OCI-M1 (cell line): ENCODE measurements at places on chromosomes 16 and 17.

GRCh38 chr16:56828647-56829046 lies 36.4 kb upstream of the SLC12A3 start:
- no peak for DNase-seq

- DNase-seq, result no peak
Measured at GRCh38 chr17:44941712-44942331, 5.8 kb downstream of the KIF18B start.

DNA sequence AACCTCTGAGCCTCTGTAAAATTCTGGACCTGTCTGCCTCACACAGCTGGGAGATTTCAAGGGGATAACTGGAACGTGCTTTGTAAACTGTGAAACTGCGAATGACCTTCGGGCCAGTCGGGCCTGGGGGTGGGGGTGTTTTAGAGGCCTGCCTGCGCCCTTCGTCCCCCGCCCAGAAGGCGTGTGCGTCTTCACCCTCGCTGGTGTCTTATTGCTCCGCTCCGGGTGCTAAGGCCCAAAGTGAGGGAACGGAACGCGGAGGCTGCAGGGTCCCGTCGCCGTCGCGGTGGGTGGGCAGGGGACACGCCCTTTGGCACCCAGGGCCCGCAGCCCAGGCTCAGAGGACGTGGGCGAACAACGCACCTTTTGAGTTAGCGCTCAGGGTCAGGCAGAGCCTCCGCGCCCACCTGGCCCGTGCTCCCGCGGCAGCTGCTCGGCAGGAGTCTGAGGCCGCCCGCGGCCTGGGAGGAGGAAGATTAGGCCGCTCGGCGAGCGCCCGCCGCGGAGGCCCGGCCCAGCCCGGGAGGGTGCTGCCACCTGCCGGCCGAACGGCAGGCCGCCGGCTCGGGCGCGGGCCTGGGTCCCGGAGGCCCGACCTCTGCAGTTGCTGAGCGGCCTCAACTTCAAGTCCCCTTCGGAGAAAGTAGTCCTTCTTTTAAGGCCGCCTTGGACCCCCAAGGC lies 29.7 kb downstream of the DCAKD start:
- peak; percentile 75 for DNase-seq

DNA sequence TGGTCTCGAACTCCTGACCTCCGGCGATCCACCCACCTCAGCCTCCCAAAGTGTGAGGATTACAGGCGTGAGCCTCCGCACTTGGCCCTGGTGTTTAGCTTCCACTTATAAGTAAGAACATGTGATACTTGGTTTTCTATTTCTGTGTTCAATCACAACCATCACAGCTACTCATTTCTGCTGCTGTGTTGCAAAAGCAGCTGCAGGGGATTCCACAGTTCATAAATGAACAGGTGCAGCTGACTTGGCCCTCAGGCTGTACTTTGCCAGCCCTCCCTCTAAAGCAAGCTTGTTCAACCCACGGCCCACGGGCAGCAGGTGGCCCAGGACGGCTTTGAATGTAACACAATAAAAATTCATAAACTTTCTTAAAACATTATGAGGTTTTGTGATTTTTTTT lies 79.2 kb downstream of the SLC39A11 start:
- no peak for DNase-seq

GRCh38 chr17:45130681-45131615 lies 1.4 kb downstream of the PLCD3 start:
- DNase-seq, result no peak

- DNase-seq, result no peak
Measured at GRCh38 chr16:74825941-74826340, 51.3 kb upstream of the FA2H start.

DNA sequence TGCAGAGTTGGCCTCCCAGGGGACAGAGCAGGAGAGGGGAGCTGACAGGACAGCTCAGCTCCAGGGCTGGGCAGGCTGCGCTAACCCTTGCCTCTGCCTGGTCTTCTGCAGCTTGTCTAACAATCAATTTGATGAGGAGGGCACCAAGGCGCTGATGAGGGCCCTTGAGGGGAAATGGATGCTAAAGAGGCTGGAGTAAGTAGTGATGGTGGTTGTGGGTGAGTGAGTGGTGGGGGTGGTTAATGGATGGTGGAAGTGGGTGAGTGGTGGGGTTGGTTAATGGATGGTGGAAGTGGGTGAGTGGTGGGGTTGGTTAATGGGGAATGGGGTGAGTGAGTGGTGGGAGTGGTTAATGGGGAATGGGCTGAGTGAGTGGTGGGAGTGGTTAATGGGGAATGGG lies 22.0 kb upstream of the CPNE2 start:
- no peak for DNase-seq

GRCh38 chr16:83205896-83206295 lies 579.1 kb downstream of the CDH13 start:
- no peak for DNase-seq

GRCh38 chr17:61761827-61762226 lies 101.5 kb downstream of the BRIP1 start:
- no peak for DNase-seq

GRCh38 chr16:62157544-62157943 lies 121.3 kb upstream of the CDH8 start:
- DNase-seq, result no peak

DNA sequence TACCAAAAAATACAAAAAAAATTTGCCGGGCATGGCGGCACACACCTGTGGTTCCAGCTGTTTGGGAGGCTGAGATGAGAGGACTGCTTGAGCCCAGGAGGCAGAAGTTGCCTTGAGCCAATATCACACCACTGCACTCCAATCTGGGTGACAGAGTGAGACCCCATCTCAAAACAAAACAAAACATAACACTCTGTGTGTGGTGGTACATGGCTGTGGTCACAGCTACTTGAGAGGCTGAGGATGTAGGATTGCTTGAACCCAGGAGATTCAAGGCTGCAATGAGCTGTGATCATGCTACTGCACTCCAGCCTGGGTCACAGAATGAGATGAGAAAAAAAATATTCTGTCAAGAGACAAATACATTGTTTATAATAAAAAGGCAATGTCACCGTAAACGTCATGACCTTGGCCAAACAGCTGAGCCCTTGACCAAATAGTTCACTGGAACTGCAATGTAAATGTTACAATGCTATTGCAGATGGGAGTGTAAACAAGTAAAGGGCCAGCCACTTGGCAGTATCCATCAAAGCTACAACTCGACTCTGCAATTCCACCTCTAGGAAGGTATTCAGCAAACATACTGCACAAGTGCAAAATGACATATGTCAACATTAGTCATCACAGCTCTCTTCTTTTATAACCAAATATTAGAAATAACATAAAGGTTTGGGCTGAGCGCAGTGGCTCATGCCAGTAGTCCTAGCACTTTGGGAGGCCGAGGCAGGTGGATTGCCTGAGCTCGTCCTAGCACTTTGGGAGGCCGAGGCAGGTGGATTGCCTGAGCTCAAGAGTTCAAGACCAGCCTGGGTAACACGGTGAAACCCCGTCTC lies 16.9 kb downstream of the EARS2 start:
- no peak for DNase-seq
